ENCODE measurements at places on chromosomes 12 and 14.

DNA sequence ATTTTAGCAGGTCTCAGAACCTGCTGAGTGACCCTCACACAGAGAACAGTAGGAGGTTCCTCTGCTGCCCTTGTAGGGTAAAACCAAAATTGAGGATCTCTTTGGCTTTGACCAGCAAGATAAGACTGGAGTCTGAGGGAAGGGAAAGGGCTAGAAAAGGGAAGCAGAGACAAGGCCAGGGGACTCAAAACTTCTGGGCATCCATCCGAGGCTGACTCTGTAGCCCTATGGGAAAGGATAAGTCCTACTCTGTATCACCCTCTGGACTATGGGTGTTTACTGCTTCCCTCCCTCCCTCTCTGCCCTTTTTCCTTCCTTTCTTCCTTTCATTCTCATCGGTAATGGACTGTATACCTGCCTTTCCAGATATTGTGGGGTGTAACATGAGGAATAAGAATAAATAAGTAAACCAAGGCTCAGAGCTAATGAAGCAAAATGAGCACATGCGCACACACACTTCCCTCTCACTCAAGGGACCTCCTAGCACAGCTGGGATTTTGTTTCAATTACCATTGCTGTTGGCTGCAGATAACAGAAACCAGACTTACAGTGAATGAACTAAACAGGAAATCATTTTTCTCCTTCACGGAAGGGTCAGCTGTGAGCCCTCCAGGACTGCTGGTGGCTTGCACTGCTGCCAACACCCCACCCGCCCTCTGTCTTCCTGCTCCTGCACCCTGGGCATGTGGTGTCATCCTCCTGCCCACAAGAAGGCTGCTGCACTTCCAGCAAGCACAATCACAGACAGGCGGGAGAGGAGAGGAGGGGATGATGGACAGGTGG lies 404.4 kb upstream of the CCDC196 start:
- DNase-seq = no peak

- DNase-seq = no peak
Measured at GRCh38 chr12:111503116-111503515, 96.0 kb downstream of the ATXN2 start.

GRCh38 chr12:57811028-57811755 lies 7.3 kb downstream of the AVIL start:
- DNase-seq = no peak

- DNase-seq = no peak
Measured at GRCh38 chr12:42704810-42705401, 115.4 kb upstream of the PRICKLE1 start.

DNA sequence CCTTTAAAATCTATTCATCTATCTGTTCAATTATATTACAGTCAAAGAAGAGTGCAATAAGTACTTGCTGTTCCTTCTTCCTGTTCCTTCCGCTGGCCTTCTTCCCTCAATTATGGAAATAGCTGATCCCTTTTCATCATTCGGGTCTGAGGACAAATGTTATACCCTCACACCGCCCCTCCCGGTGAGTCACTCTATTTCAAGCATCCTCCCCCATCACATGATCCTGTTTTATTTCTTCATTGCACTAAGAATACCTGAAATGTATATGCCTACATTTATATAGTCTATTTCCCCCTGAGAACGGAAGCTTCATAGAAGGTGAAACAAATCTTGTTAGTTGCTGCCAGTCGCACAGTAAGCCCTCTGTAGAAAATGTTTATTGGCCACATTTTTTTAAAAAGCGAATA lies 2.5 kb downstream of the SLC38A1 start:
- no peak for DNase-seq

DNA sequence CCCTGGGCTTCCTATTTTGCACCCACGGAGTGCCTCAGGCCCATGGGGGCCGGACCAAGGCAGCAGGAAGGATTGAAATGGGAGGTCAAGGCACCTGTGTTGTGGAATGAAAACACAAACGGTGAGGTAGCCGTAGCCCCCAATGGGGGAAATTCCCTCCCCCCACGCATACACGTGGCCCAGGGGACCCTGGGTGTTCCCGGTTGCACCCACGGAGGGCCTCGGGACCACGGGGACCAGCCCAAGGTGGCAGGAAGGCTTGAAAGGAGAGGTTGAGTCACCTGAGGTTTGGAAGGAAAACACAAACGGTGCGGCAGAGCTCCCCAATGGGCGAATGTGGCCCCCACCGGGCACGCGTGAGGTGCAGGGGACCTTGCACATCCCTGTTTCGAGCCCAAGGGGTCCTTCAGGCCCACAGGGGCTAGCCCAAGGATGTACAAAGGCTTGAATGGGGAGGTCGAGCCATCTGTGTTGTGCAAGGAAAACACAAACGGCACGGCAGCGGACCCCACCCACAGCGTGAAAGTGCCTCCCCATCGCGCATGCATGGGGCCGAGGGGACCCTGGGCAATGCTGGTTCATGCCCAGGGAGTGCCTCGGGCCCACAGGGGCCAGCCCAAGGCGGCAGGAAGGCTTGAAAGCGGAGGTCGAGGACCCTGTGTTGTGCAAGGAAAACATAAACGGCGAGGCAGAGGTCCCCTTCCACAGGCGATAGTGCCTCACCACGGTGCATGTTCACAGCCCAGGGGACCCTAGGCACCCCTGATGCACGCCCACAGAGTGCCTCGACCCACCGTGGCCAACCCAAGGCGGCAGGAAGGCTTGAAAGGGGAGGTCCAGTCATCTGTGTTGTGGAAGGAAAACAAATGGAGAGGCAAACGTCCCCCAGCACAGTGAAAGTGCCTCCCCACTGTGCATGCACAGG lies 376.7 kb downstream of the ALG10 start:
- DNase-seq = no peak

DNA sequence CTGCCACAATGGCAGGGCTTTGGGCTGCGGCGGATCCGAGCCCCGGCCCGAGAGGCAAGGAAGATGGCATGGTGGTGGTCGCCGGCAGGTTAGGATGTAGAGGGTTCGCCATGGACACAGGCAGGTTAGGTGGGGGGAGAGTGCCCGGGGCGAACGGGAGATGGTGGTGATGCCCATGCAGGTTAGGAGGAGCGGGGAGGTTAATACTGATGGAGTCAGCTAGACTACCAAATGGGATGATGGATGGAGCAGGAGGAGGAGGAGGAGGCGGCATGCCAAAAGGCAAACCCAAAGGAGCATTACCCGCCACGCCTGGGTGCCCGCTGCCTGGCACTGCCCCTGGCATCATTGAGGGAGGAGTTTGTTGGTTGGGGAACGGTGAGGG lies 6.2 kb downstream of the MYL6 start:
- no peak for DNase-seq

DNA sequence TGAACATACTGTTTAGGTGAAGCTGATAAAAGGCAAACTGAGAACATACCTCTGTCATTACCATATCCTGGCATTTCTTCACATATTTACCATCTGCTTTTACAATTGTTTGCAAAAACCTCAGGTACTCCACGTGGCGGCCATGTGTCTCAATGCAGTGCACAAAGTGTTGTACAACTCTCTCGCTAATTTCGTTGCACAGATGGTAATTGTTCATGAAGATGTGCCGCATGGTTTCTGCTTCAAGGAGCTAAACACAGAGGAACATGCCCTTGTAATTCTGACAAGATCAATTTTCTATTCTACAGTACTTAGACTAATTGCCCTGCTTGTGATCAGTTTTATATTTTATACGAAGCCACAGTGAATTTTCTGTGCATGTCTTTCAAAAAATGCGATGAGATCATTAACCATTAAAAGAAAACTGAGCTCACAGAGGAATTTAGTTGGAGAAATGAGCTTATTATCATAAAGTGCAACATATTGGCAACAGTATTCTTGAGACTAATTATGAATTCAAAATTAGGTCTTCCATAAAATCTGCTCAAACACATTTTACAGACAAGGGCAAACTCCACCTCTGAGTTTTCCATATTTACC lies 233.8 kb downstream of the ITPR2 start:
- DNase-seq = no peak

GRCh38 chr14:24092505-24093206 lies 1.5 kb upstream of the PCK2 start:
- no peak for DNase-seq

- no peak for DNase-seq
Measured at GRCh38 chr12:33596061-33596460, 156.4 kb upstream of the SYT10 start.

GRCh38 chr12:44287545-44287944 lies 451.7 kb downstream of the TMEM117 start:
- DNase-seq = no peak

- DNase-seq = no peak
Measured at GRCh38 chr12:131345521-131346436, 365.1 kb upstream of the SFSWAP start.

DNA sequence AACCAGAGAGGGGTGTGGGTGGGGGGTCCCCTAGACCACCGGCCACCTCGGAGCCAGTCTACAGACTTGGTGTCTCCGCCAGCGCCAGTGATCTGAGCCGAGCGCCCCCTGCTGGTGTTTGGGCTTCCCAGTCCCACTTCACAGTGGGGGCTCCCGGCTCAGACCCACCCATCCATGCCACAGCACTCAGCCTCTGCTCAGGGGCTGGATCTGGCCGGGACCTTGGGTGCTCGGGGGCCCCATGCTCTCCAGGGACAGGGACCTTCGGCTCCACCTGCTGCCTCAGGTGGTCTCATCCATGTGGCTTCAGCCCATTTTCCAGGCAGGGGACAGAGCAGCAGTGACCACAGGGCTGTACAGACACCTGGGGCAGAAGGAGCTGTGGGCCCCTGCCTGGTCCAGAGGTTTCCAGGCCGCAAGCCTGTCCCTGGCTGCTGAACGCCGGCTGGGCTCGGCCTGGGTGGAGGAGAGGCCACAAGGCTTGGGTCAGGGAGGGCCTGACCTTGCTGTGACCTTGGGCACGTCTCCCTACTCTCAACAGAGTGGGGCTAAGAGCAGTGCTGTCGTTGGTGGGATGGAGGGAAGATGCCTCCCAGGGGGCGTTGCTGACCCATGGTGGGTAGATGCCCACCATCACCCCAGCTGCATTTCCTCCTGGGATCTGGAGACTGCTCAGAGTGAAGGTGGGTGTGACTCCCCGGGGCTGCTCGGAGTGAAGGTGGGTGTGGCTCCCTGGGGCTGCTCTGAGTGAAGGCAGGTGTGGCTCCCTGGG lies 86.3 kb downstream of the KIF26A start:
- no peak for DNase-seq

DNA sequence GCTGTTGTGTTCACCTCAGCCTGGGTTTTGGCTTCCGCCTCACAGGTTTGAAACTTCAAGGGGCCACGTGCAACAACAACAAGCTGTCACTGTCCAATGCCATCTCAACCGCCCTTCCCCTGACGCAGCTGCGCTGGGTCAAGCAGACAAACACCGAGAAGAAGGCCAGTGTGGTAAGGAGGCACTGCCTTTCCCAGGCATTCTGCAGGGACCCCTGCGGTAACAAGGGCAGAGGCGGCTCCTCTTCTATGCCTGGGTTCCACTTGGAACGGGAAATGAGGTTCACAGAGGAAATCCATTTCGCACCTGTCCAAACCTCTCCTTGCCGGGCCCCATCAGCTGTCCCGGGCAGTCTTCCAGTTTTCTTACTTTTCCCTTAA lies 36.8 kb downstream of the HSP90AA1 start:
- DNase-seq = no peak

DNA sequence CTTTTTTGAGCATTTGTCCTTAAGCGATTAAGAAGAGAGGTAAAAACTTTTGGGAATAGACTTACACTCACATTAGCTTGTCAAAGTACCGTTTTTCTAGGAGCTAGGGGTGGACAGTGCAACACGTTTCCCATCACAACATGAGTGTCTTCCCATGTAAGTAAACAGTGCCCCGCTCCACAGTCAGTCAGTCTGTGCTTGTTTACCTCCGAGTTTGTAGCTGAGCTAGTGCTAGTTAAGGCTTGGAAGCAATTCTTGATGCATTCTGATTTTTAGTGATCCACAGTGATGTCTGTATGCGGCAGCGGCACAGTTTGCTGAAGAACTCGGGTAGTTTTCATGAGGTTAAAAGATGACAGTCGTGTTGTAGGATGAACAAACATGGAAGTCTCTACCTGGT lies 941 bp downstream of the ZDHHC17 start:
- no peak for DNase-seq

DNA sequence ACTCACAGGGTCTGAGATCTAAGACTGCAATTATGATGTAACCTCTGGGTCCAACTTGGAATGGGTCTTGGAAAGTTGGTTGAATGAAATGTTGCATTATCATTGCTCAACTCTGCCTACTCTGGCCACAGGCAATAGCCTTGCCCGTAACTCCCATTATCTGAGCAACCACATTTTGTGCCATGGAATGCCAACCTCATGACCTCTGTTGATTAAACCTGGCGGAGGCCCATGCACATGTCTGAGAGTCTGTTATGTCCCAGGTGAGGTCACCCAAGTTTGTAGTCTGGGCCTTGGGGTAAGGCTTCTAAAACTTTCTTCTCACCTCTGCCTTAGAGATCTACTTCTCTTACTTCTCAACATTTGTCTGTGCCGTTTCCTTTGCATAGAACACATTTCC lies 140.9 kb downstream of the TBX5 start:
- no peak for DNase-seq

- no peak for DNase-seq
Measured at GRCh38 chr14:99892406-99892805, 99.2 kb downstream of the EML1 start.

- DNase-seq = no peak
Measured at GRCh38 chr12:99311373-99311772, 336.2 kb upstream of the GARIN6 start.

DNA sequence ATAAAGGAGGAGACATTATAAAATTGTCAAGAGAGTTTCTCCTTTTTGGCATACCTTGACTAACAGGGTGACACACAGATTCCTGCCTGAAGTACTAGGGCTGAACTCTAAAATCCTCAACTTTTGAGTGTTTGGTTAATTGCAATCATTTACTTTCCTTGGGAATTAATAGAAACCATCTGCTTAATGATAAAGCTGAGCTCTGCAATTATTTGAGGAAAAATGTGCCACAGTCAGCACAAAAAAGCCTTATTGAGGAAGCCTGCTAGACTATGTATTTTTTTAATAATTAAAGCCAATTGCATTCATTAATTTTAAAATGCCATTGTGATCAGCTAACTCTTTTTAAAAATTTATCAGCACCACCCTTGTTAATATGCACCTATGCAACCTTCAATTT lies 38.7 kb downstream of the PRICKLE1 start:
- DNase-seq = no peak

DNA sequence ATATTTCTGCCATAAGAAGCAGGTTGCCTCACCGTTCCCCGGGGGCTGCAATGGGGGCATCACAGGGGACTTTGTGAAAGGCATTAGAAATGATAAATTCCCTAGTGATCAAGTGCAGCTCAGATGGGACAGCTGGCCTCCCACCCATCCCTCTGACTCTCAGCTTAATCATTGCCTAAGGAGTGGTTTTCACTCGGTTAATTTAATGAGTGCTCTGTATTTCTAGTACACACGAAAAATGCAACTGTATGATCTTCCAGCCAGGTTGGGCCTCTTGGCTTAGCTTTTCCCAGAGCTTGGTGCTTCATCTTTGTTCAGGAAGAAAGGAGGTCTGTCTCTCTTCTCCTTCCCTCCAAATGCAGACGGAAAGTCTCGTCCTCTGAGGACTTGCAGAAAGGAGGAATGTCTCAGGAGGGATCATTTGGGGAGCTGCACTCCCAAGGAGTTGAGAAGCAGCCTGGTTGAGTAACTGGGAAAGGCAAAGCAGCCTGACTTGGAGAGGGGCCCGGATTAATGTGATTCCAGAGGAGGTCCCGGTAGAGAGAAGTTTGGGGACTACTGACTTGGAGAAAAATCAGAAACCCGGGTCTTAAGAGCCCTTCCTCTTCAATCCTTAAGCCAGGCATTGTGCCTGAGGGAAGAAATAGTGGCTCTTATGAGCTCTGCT lies 7.2 kb downstream of the CD9 start:
- no peak for DNase-seq

Measured in HuH-7 (cell line).